Activated CD4-positive, CD25-positive, alpha-beta regulatory T cell (primary cell): ENCODE measurements at places on chromosomes 1 and 21.

DNA sequence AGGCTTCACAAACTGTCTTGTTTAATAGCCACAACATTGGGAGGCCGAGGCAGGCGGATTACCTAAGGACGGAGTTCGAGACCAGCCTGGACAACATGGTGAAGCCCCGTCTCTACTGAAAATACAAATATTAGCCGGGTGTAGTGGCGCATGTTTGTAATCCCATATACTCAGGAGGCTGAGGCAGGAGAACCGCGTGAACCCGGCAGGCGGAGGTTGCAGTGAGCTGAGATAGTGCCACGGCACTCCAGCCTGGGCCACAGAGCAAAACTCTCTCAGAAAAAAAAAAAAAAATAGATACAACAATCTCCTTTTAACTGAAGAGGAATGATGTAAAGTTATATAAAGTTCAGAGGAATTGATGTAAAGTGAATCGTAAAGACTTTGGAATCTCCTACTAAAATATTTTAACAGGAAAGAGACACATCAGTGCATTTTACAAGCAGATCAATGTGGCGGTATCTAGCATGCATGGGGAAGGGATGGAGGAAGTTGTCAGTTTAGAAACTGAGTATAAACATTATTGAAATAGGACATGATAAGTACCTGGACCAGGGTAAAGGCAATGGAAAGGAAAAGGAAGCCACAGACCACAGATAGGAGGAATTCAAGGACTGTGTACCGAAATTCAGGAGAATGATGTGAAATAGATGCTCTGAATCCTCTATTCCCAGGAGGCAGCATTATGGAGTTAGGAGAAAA, 41.5 kb downstream of the PTPRC start:
- DNase-seq, result no peak

- DNase-seq, result no peak
These were observed 84.8 kb downstream of the HUNK start for GRCh38 chr21:31957631-31958030.

- no peak for DNase-seq
These were observed 242.3 kb downstream of the PBX1 start for GRCh38 chr1:164801246-164801731.

- DNase-seq, result no peak
These were observed 682 bp upstream of the RWDD3 start for GRCh38 chr1:95233319-95233736.

- no peak for DNase-seq
These were observed at the start of gene SPATA21 for GRCh38 chr1:16436946-16437474. Gene SPATA21, minus strand, starts transcription at chr1:16437424. Its CDS starts 6,053 bp downstream, at chr1:16431371.

GRCh38 chr1:160158031-160158430, 6.6 kb downstream of the ATP1A4 start:
- no peak for DNase-seq

DNA sequence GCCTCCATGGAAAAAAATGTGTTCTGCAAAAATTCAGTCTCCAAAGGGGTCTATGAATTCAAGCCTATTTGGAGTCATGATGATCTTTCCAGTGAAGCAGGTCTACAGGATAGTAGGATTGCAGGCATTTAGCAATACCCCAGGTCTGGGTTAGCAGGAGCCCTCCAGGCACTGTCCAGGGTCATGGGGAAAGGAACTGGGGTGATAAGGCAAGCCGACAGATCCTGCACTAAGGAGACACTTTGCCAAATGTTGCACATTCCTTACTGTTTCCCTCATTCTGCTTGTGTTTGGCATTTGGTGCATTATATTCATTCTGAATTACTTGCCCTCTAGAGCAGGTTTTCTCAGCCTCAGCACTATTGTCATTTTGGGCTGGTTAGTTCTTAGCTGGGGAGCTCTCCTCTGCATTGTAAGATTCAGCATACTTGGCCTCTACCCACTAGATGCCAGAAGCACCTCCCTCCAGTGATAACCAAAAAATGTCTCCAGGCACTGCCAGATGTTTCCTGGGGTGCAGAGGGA, 333.3 kb upstream of the PLXNA2 start:
- DNase-seq, result no peak

GRCh38 chr1:166840309-166841274, 1.3 kb downstream of the POGK start:
- no peak for DNase-seq

- no peak for DNase-seq
These were observed 1183.7 kb downstream of the MRPL39 start for GRCh38 chr21:24423546-24423945.

DNA sequence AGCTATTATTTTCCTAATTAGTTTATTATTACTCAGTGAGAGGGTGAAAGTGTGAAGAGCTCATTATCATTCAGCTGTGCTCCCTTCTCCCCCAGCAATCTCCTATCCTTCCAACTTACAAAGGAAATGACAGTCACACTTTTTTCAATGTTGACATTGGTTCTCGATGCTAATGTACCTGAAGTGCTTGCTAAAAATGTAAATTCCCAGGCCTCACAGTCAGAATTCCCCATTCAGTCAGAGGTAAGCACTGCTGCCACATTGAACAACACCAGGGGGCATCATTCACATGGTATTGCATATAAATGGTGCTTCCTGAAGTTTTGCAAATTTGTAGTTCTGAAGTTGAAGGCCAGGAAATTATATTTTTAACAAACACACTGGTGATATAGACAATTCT, 132.7 kb upstream of the FOXD3 start:
- DNase-seq, result no peak

- no peak for DNase-seq
These were observed 160.1 kb downstream of the PTPRC start for GRCh38 chr1:198798923-198799386.

DNA sequence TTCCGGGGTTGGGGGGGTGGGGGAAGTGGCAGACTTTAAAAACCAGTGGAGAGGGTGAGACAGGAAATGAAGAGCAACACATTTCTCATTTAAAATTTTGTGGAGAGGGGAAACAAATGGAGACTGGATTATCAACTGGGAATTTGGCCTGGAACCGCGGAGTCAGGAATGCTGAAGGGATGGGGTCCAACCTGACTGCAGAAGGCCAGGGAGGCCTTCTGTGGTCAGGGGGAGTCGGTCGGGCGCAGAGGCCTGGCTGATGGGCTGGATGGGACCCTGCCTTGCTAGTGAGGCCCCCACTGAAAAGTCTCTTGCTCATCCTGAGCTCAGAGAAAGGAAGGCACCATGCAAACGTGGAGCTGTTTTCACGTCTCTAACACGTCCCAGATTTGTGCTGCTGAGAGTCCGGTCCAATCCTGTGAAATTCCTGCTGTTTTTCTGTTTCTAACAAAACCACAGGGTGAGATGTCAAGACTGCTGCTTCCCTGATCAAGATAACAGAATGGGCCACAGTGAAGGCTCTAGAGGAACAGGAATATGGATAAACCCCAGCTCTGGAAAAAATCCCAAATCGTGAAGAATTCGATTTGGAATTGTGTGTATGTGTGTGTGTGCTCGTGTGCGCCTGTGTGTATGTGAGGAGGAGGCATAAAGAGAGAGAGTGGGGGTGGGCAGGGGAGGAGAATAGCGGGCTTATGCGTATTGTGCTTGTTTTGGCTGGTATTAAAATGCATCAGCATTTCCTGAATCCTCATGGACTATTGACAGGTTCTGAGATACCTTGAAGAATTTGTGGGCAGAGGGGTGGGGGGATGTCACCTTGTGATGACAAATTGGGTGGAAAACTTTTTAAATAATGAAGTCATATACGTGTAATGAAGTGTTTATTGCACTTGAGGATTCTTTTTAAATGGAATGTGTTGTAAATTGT, 117.4 kb downstream of the NGF start:
- DNase-seq, result no peak

- no peak for DNase-seq
These were observed 7.0 kb downstream of the TCEA3 start for GRCh38 chr1:23417570-23417969.

GRCh38 chr1:89815611-89816010, 5.2 kb upstream of the LRRC8D start:
- no peak for DNase-seq

DNA sequence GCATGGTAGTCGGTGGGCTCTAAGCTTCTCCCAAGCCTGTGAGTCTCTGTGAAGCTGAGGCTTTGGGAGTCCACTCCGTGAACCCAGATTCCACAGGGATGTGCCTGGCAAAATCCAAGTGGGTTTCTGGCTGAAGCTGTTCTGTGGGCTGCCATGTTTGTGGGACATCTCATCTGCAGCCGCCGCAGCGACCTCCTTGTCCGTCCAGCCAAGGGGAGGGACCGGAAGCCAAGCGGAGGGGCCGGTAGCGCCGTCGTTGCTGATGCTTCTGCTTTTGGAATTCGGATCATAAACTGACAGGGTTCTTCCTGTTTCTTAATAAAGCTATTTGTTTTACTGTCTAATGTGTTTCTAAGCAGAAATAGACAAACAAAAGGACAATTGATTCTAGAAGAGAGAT, 13.3 kb downstream of the KIF26B start:
- DNase-seq, result no peak

DNA sequence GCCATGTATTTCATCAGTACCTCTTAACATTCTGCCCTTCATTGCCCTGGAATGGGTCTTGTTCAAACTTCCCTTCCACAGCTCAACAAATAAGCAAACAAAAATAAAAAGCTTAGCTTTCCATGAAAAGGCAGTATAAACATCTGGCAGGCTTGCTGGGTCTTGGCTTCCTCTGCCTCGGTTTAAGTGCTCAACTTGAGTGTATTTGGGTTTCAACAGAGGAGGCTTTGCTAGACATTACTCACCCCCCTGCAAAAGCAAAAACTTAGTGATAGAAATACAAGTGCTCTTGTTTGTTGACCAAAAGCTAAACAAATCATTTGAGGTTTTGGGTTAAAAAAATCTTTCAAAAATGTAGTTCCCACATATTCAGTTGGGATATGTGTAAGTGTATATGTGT, 518.5 kb downstream of the PLPP3 start:
- DNase-seq, result no peak

GRCh38 chr1:201108614-201109013, 3.6 kb downstream of the CACNA1S start:
- DNase-seq, result no peak

- DNase-seq, result no peak
These were observed 131.5 kb upstream of the VAMP3 start for GRCh38 chr1:7639435-7640131.

GRCh38 chr1:12112711-12113161, 49.6 kb downstream of the TNFRSF8 start:
- DNase-seq, result no peak

DNA sequence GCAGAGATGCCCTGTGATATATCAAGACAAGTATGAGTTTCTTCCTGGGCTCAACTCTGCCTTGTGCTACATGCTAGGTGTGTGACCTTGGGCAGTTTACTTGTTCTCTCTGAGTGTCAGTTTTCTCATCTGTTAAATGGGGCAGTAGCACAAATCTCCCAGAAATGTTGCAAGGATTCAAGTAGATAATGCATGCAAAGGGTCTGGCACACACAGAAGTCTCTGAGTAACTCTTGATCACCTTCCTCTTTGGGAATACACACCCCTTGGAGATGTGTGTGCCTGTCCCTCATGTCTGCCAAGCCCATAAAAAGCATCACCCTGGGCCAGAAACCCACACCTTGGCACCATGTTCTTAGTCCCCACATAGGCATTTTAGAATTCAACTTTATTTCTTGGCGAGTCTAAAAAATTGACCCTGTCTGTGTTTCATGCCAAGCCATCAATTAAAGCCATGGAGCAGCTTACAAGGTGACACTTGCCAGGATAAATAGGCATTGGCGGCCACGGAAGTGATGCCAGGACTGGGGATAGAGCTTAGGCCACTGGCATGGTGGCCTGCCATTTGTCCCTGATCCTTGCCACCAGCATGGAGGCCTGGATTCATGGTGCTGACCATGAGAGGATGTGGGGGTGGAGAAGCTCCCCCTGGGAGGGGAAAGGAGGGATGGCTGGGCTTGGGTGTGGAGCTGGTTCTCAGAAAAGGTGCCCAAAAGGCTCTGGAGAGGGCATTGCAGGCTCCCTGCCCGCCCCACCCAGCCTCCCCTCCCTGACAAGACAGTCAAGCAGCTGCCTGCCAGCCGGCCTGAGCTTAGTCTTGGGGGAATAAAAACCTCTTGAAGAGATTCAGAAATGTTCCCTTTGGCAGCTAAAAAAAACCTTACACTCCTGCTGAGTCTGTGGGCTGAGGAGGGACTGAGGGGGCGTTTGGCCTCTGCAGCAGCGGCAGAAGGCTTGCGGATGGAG, 118.0 kb upstream of the IPO9 start:
- no peak for DNase-seq

- no peak for DNase-seq
These were observed 508.6 kb downstream of the PTPRU start for GRCh38 chr1:29744684-29745490.

DNA sequence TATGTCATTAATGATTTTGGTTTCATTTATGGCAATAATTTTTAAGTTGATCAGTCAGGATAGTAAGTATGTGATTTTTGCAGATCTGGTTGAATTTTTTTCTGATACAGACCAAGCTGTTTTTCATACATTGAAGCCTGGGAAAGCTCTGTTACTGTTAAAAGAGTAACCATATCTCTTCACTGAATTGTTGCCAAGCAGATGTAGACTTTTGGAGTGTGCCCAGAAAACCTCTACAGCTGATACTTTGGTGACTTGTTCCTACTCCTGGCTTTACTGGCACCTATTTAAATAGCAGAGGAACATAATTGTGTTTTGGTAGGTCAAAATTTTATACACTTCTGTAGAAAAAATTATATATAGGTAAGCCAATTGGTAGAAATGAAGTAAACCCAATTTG, 49.4 kb downstream of the NFIA start:
- DNase-seq, result no peak

DNA sequence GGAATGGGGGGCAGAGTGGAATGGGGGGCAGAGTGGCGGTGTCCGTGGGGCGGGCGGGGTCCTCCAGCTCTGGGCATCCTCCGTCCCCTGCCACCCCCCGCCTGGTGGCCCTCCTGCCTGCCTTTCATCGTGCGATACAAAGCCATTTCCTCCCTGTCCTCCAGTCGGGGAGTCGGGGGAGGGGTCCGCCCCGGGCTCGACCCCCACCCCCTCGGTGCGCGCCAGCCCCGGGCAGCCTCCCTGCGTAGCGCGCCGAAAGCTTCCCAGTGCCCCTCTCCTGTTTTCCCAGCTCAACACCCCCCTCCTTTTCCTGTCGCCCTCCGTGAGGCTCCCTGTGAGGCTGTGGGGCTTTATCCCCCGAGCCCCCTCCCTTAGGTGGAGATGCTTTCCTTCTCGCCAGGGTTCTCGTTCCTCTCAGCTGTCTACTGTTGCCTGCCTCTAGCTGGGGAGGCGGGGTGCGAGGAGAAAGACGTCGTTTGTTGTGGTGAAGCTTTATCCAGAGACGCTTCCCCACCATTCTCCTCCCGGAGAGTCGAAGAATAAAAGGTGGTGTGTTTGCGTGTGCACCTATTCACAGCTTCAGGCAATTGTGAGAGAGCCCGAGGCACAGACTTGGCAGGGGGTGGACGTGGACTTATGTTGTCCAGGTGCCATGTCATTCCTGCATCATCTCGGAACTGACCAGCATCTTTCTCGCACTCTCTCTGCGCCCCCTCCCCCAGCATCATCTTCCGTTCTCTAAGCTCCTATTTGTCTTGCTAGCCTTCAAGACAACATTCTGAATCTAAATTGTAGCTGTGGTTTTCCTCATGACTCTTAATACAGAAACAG, 848 bp downstream of the DNM3 start:
- DNase-seq, result no peak

GRCh38 chr1:8155528-8156186, 129.5 kb upstream of the ERRFI1 start:
- no peak for DNase-seq
